ENCODE measurements at places on chromosomes 7 and 10.

DNA sequence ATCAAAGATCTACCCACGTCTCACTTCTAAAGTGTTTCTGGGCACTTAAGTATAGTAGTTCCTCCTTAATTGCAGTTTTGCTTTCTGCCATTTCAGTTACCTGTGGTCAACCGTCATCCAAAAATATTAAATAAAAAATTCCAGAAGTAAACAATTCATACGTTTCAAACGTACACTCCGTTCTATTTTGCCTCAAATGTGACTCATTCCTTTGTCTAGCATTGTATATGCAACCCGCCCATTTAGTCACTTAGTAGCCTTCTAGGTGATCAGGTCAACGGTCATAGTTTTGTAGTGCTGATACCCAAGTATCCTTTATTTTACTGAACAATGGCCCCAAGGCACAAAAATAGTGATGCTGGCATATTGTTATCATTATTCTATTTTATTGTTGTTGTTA lies 33.8 kb downstream of the HGF start:
- DNase-seq, result no peak

DNA sequence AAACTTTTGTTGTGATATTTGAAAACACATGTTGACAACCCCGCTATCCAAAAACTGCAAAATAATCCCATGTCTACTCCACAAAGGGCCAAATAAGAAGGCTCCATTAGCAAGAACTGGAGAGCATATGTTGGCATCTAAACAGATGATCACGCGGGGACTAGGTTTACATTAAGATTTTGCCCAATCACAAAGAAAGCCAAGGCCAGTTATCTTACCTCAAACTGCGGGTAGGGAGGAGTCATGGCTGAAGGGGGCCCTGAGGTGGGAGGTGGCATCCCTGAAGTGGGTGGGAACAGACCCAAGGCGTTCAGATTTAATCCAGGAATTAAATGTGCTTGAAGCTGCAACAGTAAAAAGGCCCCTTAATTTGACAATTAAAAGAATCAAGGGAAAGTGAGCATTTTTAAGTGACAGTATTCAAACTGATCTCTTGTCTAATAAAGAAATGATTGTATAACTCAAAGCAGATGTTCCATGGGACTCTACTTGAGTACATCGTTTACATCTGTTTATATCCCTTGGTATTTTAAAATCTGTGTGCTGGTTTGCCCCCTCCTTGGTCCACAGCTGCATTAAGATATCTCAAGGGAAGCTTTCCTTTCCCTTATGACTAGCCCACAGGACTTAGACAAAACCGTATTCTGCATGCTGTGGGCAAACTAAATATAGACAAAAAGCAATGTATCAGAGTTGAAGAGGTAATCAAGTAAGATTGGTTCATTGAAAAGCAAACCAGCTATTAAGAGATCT lies 42.9 kb downstream of the MALSU1 start:
- DNase-seq, result no peak

DNA sequence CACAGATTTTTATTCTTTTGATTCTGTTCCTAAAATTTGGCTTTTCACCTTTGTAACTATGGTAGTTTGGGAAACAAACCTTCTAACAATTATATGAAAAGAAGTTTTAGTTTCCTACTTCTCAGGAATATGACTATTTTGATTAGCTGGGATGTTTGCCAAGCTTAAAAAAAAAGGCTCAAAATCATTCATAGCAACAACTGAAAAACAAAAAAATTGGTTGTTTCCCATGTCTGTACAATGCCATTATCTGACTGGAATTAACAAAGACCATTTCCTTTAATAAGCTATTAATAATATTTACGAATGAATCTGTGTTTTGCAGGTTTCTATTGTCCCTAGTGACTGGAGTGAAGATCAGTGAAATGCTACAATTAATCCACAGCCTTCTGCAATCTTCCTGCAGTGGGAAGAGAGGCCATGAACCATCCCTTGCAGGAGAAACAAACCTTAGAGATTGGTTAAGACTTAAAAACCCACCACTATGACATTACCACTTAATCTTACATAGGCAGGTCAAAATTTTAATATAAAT lies 4.2 kb downstream of the PURB start:
- DNase-seq, result no peak

DNA sequence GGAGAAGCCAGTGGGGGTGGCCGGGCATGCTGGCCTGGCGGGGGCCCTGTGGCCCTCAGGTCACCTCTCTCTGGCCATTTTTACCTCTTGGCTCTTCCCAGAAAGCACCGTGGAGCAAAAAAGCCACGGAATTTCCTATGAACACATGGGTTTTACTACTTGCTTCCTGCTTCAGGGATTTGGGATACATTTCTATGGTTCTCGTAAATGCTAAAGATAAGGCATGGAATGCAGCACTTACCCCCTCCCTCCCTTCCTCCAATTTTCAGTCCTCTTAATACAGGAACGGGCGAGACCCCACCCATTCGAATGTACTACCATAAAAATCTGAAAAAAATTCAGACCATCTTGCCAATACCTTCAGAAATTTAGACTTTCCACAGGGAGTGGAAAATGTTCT lies 279.7 kb downstream of the ARHGAP12 start:
- DNase-seq, result no peak

GRCh38 chr7:141916099-141916498 lies at the start of gene OR9A4:
Gene OR9A4, plus strand, starts transcription at chr7:141916399. Its CDS starts 2,477 bp downstream, at chr7:141918876.
- DNase-seq, result no peak

- DNase-seq, result no peak
Observed at GRCh38 chr10:114375047-114375446, 29.3 kb downstream of the AFAP1L2 start.

DNA sequence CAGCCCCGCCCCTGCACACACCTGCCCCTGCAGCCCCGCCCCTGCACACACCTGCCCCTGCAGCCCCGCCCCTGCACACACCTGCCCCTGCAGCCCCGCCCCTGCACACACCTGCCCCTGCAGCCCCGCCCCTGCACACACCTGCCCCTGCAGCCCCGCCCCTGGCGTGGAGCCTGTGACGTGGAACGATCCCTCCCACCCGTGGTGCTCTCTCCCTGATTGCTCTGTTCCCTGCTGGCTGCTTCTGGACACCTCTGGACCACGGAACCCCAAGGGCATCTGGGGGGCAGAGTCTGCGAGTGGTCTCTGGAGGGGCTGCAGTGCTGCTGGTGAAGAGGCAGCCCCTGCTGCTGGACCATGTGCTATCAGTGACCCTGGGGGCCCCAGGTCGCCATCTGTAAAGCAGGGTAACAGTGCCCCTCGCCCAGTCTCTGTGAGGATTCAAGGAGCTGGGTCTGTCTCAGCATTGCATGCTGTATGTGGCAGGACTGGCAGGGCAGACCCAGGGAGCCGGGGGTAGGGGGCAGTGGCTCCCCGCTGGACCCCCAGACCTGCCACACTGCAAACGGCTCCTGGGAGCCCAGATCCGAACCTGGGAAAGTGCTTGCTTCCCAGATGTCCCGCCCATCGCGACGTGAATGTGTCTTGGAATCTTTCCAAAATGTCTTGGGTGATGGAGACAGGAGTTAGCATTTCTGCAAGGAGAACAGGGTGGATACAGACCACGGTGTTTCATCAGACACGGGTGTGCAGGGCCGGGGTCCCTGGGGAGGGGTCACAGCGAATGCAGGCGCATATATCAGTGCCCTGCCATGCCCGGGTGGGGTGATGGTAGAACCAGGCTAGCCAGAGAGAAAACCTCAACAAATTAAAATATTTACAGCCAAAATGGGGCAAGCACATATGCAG lies 27.9 kb upstream of the NKX6-2 start:
- no peak for DNase-seq

GRCh38 chr7:158422196-158422886 lies 165.3 kb downstream of the PTPRN2 start:
- no peak for DNase-seq

GRCh38 chr7:91031757-91032156 lies 232.5 kb upstream of the FZD1 start:
- DNase-seq, result no peak

DNA sequence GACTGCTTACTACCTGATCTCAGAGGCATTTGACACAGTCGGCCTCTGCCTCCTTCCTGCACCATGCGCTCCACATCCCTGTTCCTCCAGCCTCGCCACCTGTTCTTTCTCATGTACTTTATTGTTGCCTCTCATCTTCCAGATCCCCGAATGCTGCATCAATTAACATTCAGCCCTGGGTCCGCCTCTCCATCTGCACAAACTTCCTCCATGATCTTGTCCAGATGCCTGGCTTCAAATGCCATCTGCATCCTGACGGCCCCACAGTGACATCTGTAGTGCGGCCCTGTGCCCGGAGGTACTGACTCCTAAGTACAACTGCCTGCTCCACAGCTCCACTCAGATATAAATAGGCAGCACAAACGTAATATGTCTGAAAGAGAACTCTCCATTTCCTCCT lies 51.2 kb upstream of the STK17A start:
- DNase-seq, result no peak

DNA sequence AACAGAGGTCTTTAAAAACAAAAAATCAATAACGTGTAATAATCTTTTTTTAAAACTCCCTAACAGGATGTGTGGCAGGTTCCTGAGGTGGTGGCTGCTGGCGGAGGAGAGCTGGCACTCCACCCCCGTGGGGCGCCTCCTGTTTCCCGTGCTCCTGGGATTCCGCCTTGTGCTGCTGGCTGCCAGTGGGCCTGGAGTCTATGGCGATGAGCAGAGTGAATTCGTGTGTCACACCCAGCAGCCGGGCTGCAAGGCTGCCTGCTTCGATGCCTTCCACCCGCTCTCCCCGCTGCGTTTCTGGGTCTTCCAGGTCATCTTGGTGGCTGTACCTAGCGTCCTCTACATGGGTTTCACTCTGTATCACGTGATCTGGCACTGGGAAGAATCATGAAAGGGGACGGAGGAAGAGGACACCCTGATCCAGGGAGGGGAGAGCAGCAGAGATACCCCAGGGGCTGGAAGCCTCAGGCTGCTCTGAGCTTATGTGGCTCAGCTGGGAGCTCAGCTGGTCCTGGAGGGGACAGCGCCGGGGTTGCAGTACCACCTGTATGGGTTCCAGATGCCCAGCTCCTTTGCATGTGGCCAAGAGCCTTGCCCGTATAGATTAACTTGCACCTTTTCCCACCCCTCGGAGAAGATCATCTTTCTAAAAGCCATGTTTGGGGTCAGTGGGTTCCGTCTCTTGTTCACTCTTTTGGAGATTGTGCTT lies 16.7 kb upstream of the AZGP1 start:
- no peak for DNase-seq

DNA sequence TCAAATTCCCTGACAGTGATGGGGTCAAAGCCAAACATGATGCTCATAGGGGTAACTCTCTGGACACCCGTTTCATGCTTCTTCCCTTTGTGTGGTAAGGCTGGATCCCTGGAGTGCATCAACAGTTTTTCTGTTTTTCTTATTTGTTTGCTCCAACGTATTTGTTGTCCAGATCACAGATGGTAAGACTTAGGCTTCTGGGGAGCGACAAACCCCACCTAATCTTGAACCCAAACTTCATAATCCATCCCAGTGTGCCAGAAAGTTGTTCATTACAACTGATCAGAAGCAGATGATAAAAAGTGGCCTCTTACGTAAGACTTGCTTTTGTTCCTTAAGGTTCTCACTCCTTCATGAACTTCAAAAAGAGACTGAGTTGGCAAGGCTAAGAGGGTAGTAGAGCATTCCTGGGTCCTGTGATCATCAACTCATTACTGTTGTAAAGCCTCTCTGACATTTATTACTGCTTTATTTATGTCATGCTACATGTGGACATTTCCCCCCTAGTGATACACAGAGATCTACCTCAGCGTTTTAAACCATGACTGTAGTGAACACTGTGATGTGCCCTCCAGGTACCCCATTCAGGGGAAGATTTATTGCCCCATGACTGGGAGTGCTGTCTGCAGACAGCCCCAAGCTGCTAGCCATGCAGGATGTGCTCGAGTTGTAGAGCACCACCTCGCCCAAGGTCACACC lies 125.6 kb downstream of the CCDC71L start:
- DNase-seq, result no peak

- no peak for DNase-seq
Observed at GRCh38 chr7:102413091-102413490, 16.9 kb downstream of the PRKRIP1 start.

Data from NCI-H1930 (cell line).